ENCODE measurements at places on chromosomes 3 and 15.

- DNase-seq, result no peak
Observed at GRCh38 chr15:65920825-65921309, 51.6 kb downstream of the RAB11A start.

DNA sequence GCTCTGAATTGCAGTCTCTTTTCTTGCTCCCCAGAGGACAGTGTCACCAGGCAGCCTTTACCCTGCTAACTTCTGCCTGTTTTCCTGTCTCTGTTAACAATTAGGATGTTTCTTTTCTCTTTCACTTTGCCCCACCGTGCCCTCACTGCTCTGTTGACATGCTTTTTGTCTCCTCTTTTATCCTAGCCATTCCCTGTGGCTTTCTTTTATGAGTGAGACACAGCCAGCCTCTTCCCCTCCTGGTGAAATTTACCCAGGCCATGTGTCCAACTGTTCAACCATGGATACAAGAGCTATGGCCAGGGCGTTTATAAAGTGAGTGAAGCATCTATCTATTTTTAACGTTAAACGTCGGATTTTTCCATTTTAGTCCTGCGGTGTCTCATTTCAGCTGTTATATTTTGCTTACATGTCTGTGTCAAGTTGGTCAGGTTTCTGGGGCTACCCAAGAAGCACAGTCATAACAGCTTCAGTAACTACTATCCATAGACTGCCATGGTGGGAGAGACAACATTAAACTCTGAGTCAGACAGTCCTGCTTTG is 443.2 kb upstream of the AZI2 start:
- no peak for DNase-seq

GRCh38 chr3:123692041-123692440 is 107.2 kb upstream of the HACD2 start:
- no peak for DNase-seq

GRCh38 chr15:68204361-68204760 is 771 bp downstream of the CALML4 start:
- DNase-seq, result no peak

DNA sequence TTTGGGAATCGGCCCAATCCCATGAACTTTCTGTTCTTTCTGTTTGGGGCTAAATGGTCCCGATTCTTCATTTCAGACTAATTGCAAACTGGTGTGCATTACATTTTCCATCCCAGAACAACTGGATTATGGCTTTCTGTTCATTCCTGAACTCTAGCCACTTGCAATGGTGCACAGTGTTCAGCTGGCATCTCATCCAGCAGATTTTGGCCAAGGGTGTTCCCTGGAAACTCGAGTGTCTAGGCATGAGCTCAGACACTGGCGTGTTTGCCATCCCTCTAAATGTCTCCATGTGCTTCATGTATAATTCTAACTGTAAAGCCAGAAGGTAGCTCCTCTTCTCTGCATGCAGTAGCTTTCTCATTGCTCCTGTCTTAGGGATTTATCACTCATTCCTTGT is 97.1 kb upstream of the MYZAP start:
- no peak for DNase-seq

DNA sequence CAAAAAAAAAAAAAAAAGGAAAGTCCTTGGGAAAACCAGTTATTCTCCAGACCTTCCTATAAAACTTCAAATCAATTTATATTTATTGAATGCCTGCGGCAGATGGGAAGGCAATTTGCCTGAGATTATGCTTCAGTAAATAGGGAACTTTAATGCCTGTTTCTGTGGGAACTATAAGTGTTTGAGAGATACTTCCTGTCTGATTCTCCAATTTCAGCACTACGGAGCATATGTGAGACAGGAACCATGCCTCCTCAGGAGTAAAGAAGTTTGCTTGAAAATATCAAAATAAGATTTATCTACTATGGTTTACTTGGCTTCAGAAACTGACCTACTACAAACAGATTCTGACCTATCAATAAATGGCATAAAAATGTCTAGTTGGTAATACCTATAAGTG is 135.5 kb downstream of the CBLB start:
- DNase-seq, result no peak

DNA sequence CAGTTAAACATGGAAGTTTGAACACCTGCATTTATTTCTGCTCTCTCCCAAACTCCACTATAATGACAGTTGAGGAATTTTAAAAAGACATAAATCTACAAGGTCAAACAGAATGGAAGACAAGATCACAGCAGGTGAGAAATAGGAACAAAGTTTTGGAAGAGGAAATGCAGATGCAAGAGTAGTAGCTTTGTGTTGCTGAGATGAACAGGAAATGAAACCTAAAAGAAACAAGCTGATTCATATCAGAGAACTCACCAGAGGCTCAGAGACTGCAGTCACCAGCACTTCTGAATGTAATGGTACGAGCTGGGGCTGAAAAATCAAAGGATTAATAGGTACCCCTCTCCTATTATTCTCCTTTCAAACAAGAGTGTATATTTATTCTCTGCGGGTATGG is 459.9 kb downstream of the RAP2B start:
- no peak for DNase-seq

DNA sequence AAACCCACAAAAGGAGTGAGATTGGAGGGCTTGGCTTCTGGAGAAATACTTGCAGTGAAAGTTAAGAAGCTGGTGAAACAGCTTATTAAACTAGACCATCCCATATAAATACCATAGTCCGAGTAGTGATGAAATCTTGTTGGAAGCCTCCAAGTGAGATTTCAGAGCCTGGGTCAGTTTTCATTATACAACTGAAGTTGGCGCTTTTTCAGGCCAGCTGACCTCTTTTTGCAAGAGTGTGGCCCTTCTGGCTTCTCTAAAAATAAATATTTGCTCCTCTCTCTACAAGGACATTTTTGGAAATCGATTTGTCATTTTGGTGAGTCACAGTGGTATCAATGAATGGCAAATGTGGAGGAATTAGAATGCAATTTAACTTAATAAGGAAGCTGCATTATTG is 51.2 kb upstream of the THRB start:
- no peak for DNase-seq

- DNase-seq, result no peak
Observed at GRCh38 chr3:155302481-155302880, 9.0 kb upstream of the STRIT1 start.

- DNase-seq, result no peak
Observed at GRCh38 chr3:132145833-132146232, 111.0 kb upstream of the CPNE4 start.

- no peak for DNase-seq
Observed at GRCh38 chr3:123084738-123085237, 18.0 kb downstream of the PDIA5 start.

DNA sequence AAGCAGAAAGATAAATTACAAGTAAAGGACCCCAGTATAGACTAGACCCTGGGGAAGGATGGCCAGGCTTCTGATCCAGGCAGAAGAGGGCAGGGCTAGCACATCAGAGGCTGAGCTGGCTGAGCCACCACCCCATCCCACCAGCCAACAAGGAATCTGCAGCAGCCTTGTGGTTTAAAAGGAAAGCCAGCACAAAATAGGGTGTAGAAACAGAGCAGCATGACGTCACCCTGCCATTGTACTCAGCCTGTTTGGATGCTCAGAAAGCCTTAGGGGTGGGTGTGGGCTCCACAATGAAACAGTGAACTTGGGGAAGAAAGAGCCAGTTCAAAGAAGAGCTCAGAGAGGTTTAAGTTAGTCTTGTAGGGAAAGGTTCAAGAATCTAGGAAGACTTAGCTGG is 28.2 kb downstream of the DUOX1 start:
- DNase-seq, result no peak

GRCh38 chr3:45773072-45773471 is 23.3 kb downstream of the SLC6A20 start:
- DNase-seq, result no peak

DNA sequence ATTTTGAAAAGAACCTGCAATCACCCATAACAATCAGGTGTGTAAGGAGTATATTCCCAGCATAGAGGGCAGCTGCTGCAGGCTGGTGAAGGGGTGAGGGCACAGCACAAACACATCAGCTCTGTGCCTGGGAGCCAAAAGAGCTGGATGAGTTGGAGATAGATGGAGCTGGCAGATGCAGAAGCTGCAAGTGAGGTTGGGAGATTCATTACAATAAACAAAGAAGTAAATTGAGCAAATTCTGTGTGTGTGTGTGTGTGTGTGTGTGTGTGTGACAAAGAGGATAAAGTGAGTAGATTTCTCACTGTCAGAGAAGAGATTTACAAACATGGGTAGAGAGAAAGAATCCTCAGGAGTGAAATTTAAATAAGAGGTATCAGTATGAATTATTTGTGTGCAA is 994.7 kb downstream of the EPHA3 start:
- DNase-seq, result no peak

- no peak for DNase-seq
Observed at GRCh38 chr3:112561484-112561733, 353 bp downstream of the ATG3 start.

GRCh38 chr15:54131410-54131809 is 153.2 kb downstream of the UNC13C start:
- DNase-seq, result no peak

GRCh38 chr3:104855702-104856101 is 511.0 kb upstream of the ALCAM start:
- DNase-seq, result no peak

DNA sequence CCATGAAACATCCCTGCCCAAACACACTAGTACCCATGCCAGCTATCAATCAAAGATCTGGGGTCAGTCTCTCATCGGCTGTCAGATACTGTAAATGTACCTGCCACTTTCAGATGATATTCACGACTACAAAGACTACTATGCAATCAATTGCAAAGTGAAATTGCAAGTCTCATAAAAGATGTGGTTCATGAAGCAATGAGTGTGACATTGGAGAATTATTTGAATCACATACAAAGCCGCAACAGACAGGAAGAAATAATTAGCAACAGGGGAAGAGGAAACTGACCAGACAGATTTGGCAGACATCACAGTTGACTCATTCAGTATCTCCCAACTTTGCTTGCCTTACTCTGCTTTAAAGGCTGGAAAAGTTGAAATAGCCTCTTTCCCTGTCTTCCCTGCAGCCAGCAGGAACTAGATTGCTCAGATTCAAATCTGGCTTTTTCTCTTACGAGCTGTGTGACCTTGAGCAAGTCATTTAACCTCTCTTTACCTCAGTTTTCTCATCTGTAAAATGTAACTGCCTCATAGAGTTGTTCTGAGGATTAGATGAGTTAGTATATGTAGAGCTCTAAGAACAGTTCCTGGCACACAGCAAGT is 95.7 kb upstream of the C3orf80 start:
- DNase-seq, result no peak

DNA sequence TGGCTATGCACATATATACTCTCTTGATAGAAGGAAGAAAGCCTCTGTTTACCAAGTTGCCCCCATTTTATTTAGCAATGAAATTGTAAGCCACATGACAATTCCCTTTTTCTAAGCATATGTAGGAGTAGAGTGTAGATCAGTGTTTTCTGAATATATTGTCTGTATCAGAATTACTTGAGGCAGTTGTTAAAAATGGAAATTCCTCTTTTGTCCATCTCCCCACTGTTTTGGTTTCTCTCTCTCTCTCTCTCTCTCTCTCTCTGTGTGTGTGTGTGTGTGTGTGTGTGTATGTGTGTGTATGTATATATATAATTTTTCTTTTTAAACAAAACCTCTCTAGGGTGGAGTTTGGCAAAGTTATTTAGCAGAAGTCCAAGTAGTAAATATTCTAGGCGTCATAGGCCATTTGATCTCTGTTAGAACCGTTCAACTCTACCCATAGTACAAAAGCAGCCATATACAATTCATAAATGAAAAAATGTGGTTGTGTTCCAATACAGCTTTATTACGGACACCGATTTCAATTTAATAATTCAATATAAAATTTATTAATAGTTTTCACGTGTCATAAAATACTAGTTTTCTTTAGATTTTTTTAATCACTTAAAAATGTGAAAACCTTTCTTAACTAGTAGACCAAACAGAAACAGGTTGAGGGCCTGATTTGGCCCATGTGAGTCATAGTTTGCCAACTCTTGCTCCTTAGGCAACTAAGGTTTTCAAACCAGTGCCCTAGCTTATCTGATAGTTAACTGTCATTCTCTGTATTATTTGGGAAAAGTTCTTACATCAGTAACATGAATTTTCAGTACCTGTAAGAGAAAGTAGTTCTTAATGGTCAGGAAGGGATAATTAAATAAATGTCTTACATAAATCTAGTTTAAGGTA is 39.8 kb downstream of the UBE2E1 start:
- no peak for DNase-seq

- no peak for DNase-seq
Observed at GRCh38 chr3:23713641-23714040, 92.1 kb upstream of the UBE2E1 start.

- no peak for DNase-seq
Observed at GRCh38 chr3:174958671-174959328, 99.7 kb downstream of the NAALADL2 start.

DNA sequence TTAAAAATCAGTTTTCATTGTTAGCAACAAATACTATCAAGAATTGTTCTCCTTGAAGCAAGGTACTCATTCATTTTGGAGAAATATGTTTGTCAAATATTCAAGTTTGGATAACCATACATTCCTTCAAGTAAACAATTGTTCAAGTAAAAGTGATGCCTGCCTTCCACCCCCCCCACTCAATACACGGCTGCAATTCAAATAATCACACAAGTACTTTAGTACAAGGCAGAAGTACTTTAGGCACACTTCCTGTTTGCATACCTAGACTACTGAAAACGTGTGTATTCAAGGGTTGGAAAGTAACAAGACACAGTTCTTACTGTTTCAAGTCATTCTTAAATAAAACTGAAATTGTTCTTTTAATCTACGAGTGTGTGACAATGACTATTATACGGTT is 45.4 kb downstream of the TJP1 start:
- no peak for DNase-seq

GRCh38 chr15:96345560-96346399 is 15.3 kb downstream of the NR2F2 start:
- DNase-seq, result no peak

GRCh38 chr3:187880441-187880840 is 135.2 kb upstream of the BCL6 start:
- no peak for DNase-seq

GRCh38 chr3:136838641-136839555 is 20.0 kb downstream of the SLC35G2 start:
- DNase-seq, result no peak

DNA sequence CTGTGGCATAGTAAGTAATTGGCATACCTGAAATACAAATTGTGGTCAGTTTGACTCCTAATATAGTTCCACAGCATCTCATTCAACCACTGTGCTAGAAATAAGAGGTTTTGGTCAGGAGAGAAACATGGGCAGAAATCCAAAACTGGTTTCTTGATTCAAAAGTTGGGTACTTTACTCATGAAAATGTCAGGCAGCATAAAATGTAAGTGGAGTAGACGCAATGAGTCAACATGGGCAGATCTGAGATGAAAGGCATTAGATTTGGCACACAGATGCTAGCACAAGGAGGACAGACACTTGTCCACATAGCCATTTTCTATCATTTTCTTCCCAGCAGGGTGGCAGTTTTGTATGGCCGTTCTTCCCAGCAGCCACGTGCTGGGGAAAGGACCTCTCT is 255.8 kb upstream of the CDIN1 start:
- no peak for DNase-seq

- no peak for DNase-seq
Observed at GRCh38 chr15:44489464-44489863, 47.5 kb upstream of the EIF3J start.

- DNase-seq, result no peak
Observed at GRCh38 chr15:97077975-97078374, 747.5 kb downstream of the NR2F2 start.

All from stimulated activated CD8-positive, alpha-beta memory T cell treated with anti-CD3 and anti-CD28 coated beads, Interleukin-7, amount 100 ng/mL, for 1 hour (primary cell).